ENCODE measurements at places on chromosomes 4 and X. TPM values are rescaled to one million over a fixed set of nuclear protein-coding genes. Genes with fewer than 3 reads are reported as not detected.

ETDB gene
- total RNA-seq: not detected

ARHGEF6 gene
- 90.7 TPM for total RNA-seq

ANXA3 gene
- total RNA-seq: 2.1 TPM

TRPC5OS gene
- total RNA-seq: not detected

STBD1 gene
- 2.6 TPM for total RNA-seq

AKAP14 gene
- total RNA-seq: not detected

CYP4V2 gene
- total RNA-seq: 16.7 TPM

IL2RG gene
- 498 TPM for total RNA-seq

MAB21L2 gene
- total RNA-seq: not detected

GABRG1 gene
- total RNA-seq: not detected

DDIT4L gene
- not detected for total RNA-seq

TLR10 gene
- total RNA-seq: 0.19 TPM

SPANXC gene
- not detected for total RNA-seq

TMEM255A gene
- total RNA-seq: not detected

TEX13B gene
- not detected for total RNA-seq

VBP1 gene
- total RNA-seq: 48.1 TPM

TENM3 gene
- total RNA-seq: not detected

IKBKG gene
- 45.5 TPM for total RNA-seq

OPRPN gene
- total RNA-seq: not detected

Data from activated naive CD4-positive, alpha-beta T cell treated with anti-CD3 and anti-CD28 coated beads, Interleukin-2, amount 10 ng/mL, durations not matched to agents 5 hours and 36 hours (primary cell).